ENCODE measurements at places on chromosomes 3 and 15.

DNA sequence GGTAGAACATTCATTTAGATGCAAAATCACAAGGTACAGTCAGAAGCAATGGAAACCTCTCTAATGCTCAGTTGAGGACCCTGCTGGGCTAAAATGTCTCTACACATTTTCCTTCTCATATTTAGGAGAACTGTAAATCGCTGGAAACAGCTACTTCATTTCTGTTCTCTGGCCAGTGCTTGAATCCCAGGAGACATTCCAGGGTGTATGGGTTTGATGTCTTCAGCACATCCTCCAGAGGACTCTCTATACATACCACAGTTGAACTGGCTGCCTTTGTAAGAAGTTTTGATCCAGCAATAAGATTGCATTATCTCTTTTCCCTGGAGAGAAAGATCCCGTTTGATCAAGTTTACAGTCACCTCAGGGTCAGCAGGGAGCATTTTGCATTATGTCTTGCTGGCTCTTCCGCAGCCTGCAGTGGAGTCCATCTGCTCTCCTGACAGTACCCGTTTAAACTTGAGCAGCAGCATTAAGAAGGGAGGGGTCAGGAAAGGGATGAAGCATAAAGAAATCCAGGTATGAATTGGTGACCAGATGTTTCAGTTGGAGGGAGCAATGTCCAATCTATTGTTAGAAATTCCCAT, 676.0 kb downstream of the EPHA3 start:
- DNase-seq, result no peak

GRCh38 chr15:76327191-76328105, 9.1 kb upstream of the ISL2 start:
- no peak for DNase-seq

DNA sequence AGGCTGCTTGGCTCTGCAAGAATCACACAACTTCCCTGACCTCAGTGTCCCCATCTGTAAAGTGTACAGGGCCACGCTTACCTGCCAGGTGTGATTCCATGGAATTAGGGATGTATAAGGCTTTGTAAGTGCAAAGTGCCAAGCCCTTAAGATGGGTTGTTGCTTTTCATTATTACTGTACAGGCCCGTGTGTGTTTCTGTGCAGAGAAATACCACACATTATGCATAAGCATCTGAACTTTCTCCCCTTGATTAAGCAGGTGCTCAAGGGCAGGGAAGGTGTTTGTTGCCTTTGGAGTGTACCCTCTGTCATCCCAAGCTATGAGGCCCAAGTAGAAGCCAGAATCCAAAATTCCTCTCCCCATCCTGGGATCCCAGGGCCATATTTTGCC, 13.6 kb upstream of the HRH1 start:
- no peak for DNase-seq

DNA sequence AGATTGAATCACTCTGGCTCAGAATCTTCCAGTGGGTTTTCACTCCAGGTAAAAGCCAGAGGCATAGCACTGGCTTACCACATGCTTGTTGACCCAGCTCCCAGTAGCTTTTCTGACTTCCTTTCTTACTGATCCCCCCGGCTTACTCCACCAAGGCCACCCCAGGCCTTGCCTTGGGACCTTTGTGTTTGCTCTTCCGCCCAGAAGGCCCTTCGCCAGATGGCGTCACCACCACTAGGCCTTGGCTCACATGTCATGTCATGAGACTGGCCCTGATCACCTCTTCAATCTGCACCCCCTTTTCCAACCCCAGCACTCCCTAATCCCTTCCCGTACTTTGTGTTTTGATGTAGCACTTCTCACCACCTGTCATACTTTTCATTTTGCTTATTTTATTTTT, 98.5 kb upstream of the UMPS start:
- no peak for DNase-seq

- no peak for DNase-seq
These were observed 256.5 kb downstream of the MEIS2 start for GRCh38 chr15:36843822-36844221.

DNA sequence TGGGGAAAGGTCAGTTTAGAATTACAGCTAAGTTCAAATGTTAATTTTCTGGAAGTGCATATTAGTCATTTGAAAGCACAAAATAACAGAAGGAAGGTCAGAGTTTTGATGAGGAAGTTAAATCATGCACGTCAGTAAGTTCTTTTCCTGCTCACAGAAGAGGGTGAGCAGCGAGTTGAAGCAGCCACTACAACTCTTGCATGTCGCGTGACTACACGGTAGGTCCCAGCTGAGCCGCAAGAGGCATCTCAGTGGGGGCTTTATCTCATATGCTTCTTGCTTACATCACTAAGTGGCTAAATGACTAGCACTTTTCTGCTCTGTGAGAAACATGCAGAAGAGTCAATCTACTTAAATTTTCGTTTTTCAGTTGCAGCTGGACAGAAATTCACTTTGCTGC, 21.3 kb upstream of the SEC62 start:
- no peak for DNase-seq

DNA sequence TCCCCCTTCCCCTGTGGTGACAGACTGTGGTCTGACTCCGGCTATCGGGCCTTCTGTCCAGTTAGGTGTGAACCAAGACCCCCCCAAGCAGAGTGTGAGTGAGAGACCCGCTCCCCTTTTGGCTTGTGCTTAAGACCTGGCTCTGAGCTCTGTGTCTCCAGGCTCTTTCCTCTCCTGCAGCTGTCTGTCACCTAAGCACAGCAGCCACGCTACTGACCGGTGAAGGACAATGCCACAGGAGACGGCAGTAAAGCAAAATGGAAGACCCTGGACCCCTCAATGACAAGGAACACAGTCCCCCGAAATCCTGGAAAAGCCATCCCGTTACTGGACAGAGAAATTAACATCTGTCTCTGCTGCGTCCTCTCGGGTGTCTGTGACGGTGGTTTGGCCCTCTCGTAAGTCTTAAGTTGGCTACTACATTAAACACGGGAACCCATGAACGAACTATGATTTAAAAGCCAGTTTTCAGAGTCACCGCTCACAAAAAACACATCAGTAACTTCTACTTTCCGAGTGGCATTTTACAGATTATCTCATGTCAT, 53.7 kb downstream of the CHSY1 start:
- DNase-seq, result no peak

GRCh38 chr15:69587723-69588426, 135.3 kb downstream of the RPLP1 start:
- no peak for DNase-seq

DNA sequence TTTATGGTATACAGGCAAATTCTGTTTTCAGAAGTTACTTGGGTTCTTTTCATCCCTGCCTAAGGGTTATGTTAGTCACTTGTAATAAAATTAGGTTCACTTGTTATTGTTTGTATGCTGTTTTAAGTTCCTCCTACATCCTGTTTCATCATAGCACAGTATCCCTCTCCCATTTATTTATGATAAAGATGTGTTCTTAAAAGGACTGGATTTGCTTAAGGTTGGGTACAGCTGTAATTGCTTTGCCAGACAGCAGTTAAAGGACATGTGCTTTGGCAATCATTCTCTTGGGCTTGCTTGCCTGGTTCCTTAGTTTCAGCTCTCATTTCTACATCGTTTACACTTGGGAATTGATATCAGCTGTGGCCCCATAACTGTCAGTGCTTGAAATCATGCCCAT, 11.7 kb downstream of the ATP2C1 start:
- DNase-seq, result no peak

DNA sequence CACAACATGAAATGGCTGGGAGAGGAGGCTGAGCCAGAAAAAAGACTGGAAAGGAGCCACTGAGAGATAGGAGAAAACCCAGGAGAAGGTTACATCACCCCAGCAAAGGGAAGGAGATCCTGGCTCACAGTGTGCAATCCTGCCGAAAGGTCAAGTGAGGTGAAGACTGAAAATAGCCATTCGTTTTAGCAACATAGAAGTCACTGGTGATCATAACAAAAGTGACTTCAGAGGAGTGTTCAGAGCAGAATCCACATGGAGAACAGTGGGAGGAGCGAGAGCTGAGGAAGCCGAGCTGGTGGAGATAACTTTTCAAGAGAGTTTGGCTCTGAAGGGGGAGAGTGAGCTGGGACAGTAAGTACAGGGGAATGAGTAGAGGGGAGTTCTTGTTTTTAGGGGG, 5.4 kb upstream of the HEG1 start:
- no peak for DNase-seq

GRCh38 chr3:119295816-119296726, 1.9 kb downstream of the ARHGAP31 start:
- no peak for DNase-seq

DNA sequence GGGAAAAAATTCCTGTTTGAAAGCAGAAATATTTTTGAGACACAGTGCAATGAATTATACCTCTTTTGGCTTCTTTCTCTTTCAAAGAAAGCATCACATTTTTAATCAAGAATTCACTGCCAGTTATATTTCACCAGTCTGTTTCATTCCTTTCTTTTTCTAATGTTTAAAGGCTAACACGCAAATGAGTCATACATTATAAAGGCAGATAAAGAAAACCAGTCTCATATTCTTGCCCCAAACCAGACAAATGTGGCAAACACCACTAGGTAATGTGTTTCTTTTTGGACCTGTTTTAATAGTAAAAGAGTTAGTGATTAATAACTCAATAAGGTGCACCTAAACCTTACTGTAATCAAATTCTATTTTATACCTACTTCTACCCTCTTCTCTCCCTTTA, 83.8 kb downstream of the PLOD2 start:
- DNase-seq, result no peak

GRCh38 chr15:90684281-90684680, 32.9 kb upstream of the BLM start:
- no peak for DNase-seq

- DNase-seq, result no peak
These were observed 213.4 kb downstream of the ERC2 start for GRCh38 chr3:56254835-56255234.

DNA sequence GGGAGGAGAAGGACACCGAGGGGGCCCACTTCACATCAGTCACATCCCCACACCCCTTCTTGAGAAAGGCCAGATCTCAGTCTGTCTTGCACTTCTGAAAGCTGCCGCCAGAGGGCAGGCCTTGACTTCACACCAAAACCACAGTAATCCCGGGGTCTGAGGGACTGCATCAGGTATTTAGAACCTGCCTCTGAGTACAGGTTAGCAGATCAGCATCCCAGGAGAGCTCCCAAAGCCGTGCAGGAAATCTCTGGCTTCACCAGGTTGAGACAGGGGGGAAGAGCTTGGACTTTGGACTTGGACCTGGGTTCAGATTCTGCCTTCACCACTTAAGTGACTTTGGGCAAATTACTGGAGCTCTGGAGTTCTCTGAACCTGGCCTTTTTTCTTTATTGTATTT, 50.3 kb downstream of the LHFPL4 start:
- DNase-seq, result peak; percentile 82
